ENCODE measurements at places on chromosomes 11 and 22.

GRCh38 chr11:65425105-65425970 is 2.7 kb downstream of the NEAT1 start:
- peak; percentile 58 for DNase-seq

DNA sequence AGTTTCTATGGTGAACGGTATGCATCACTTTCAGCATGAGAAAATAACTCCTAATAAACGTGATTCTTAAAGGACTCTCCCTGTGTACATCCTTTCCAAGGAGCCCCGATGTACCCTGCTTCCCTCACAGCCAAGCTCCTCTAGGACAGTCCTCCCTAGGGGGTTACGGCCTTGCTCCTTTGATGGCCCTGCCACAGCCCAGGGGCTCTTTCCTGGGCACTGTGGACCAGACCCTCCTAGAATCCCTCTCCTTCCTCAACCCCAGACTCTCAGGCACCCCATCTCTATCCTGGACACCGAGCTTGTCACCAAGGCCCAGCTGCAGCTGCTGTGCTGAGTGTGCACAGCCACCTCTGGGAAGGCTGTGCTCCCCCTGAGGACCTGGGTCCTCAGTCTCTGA is 3.9 kb upstream of the SAMM50 start:
- DNase-seq, result no peak

- DNase-seq, result no peak
These were observed 44.2 kb upstream of the WEE1 start for GRCh38 chr11:9529334-9529650.

DNA sequence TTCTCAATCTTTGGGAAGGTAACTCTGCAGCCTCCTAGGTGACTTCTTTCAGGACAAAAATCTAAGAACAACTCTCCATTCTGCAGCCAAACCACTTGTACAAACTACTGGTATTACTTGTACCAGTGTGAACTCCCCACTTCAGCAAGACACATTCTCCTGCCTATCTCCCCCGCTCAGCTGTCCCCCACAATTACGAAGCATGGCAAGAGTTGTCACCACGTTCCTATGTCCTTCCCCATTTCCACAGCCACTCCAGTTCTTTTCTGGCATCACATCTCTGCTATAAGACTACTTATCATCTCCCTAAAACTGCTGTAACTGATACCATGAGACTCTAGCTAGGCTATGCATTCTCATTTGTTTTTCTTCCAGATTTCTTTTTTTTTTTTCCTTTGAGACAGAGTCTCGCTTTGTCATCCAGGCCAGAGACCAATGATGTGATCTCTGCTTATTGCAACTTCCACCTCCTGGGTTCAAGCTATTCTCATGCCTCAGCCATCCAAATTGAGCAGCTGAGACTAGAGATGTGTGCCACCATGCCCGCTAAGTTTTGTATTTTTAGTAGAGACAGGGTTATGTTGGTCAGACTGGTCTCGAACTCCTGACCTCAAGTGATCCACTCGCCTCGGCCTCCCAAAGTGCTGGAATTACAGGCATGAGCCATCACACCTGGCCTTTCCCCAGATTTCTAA is 71.9 kb upstream of the CDON start:
- no peak for DNase-seq

DNA sequence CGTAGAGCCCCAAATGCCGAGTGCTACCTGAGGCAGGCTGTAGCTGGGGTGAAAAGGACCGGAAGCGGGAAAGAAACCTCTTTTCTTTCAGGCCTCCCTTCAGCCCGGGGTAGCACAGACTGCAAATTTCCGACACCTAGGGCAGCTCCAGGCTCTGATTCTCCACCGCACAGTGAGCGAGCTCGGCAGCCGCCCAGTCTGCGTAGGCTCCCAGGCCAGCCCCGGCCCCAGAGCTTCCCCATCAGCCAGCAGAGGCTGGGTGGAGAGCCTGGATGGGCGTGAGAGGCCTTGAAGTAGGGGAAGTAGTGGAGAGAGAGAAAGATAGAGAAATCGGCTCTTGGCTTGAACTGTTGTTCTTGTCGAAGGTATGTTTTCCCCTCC is 9.3 kb upstream of the PAX6 start:
- no peak for DNase-seq

- DNase-seq, result no peak
These were observed 56.9 kb upstream of the TNRC6B start for GRCh38 chr22:40120848-40121247.

- no peak for DNase-seq
These were observed 61.4 kb upstream of the PTPRJ start for GRCh38 chr11:47918882-47919495.

DNA sequence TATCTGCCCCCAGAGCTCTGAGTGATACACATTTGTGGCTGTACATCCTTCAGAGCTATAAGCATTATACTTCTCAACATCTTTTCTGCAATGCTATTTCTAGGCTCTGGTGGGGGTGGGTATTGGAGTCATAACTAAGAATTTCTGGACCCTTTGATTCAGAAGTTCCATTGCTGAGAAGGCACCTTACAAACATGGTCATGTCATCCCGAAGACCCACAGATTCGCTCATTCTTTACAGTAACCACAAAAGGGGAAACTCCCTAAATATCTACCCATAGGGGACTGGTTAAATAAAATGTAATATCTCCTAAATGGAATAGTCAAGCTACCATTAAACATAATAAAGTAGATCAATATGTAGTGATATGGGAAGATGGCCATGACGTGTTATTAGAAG is 98.8 kb downstream of the PRR5L start:
- no peak for DNase-seq

DNA sequence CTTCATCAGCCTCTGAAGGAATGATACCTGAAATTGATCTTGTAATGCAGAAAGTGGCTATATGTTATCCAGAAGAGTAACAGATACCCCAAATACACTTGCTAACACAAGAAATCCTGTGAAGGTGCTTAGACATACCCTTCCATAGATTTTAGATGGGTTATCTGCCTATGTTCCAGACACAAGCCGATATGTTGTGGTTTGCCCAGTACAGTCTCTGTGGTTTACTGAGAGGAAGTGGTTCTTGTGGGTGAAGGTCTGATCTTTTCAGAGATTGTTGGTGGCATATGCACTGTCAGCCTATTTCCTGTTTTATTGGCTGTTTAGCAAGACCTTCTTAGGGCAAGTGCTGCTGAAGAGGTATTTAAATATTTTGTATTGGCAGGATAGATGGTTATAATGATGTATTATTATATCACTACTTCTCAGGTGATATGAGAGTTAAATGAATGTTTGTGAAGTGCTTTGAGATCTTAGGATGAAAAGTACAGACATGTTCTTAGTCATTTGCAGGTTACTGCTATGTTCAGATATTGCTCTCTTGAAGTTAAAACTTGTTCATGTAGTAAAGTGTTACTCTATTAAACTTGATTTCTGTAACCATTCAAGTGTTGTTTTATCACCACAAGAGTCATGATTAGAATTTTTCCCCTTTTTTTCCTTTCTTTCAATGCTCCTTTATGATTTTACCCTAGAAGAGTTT is 8.2 kb downstream of the ARHGEF12 start:
- peak; percentile 15 for DNase-seq

DNA sequence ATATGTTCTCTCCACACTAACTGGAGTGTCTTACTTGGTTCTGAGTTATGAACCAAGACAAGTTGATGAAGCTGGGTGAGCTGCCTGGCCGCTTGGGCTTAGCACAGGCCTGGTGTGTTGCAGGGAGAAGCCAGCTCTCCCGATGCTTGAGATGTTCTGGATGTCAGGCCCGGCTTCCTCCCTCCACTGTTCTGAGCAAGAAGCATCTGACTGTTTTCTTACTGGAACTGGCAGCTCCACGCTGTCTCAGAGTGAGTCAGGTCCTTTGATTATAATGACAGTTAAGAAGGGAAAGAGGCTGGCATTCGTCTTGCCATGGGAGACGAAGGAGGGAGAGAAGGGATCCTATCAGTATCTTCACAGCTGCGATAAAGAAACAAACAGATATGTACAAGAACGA is 46.5 kb upstream of the CRTAM start:
- DNase-seq, result no peak

DNA sequence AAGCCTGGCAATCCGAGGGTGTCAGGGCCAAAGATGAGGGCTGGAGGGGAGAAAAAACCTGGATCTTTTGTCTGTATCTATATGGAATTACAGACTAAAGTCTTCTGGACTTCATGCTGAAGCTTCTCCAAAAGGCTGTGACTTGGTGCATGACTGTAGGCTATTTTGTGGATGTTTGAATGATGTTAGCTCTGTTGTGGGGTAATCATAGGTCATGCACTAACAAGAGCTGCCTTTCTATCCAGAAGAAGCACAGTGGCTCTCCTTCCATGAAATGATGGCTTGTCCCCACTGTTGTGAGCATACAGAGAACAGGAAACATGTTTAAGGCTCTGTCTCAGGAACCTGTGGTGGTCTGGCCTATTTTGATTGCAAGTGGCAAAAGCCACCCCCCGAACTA is 263.3 kb upstream of the PLET1 start:
- DNase-seq, result no peak

DNA sequence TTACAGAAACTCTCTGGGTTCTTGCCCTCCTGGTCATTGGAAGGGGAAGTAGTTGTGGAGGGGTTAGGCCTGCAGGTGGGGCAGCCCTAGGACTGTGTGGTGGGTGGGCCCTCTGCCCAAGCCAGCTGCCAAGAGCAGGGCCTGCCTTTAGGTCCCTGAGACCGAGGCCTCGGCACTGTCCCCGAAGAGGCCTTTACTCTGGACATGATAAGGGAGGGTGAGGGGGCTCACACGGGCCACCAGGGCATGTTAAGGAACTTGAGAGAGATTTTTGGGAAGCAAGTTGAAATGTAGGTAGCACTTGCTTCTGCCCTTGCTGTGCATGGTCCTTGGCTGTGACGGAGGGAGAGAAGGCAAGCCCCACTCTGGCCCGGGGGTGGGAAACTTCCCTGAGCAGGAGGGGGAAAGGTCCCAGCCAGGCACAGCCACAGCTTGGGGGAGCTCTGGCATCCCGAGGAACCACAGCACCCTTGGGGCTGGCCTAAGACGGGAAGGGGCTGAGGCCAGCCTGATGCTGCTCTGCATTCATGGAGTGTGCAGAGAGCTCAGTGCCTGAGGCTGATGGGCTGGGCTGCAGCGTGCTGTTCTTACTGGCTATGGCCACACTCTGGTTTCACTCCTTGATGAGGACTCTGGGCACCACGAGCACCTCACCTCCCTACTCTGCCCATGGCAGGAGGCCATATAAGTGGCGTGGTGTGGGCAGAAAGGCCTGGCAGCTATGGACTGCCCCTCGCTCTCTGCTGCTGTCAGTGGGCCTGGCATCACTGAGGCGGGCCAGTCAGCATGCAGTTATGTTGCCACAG is 7.8 kb upstream of the RANBP1 start:
- DNase-seq, result no peak

GRCh38 chr22:49278340-49278739 is 549.3 kb downstream of the BRD1 start:
- DNase-seq, result no peak

DNA sequence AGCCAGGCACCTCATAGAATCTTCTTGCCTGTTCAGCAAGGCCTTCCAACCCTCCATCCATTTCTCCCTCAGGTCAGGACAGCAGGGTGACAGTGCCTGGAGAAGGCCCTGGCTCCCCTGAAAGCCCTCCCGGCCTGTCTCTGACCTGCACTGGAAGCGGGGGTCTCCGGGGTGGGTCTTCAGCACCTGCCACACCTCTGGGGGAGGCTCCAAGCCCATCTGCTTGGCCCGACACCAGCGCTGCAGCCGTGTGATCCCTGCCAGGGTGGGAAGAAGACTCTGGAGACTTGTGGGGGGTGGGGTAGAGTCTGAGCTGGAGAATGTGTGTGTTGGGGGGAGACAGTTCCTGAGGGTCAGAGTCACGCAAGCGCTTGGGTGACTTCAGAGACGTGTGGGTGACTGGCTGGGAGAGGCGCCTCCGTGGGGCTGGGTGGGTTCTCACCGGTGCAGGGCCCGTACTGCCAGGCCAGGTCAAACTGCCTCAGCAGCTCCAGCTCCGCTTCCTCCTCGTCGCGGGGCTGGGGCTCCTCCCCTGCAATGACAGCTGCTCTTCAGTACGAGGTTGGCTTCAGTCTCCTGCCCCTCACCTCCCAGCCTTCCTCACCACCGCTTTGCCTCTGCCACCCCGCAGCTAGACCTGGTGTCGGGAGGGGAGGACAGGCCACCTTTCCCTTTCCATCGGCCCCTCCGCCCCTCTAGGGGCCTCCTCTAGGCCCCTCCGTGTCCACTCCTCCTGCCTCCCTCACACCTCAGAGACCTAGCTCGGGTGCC is 615 bp downstream of the POLD4 start:
- DNase-seq, result no peak

- no peak for DNase-seq
These were observed 281.0 kb upstream of the C11orf87 start for GRCh38 chr11:109140857-109141515.

DNA sequence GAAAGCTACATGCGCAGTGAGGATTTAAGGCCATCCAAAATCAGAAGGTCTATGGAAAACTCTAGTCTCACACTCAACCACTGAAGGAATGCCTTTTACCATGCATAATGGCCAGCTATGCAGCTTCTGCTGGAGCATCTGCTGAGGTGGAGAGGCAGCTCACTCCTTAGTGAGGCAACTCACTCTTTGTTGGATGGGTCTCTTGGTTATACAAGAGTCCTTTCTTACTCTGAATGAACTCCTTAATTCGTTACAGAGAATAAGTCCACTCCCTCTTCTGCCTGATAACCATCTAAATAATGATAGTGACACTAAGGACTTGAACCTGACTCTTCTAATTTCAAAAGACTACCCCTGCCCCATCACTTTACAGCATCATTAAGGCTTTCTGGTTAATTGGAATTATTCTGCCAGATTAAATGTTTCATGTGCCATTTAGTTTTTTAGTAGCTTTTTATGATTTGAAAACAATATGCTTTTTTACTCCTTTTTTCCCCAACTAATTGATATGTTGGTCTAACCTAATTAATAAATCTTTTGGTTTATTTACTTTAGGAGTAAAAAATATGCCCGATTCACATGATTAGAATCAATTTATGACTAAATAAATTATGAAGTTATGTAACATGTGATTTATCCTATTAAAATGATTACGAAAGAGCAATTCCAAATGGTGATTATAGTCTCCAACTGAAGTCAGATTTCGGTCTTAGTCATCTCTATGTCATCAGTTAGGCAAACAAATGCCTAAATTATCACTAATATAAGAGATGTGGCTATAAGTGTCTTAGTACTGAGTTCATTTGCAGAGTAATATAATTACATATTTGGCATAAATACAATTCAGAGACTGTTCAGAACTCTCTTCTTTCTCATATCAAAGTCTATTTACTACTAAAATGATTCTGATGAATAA is 286.7 kb upstream of the CCDC90B start:
- DNase-seq, result no peak

- DNase-seq, result no peak
These were observed 111.4 kb upstream of the GRAMD1B start for GRCh38 chr11:123318623-123319022.

GRCh38 chr11:100683126-100683525 is 4.0 kb upstream of the ARHGAP42 start:
- no peak for DNase-seq

- no peak for DNase-seq
These were observed 52.9 kb downstream of the UVRAG start for GRCh38 chr11:75867778-75868374.

Measured in stimulated activated CD8-positive, alpha-beta memory T cell treated with anti-CD3 and anti-CD28 coated beads, Interleukin-4, amount 100 ng/mL, for 4 hours (primary cell).